SK-MEL-5 (cell line): ENCODE measurements at places on chromosomes 1 and 21. TPM values are rescaled to one million over a fixed set of nuclear protein-coding genes. Genes with fewer than 3 reads are reported as not detected.
A peak's percentile ranks its signal among the peaks of the same experiment; 100 is the strongest.

- no peak for DNase-seq
Measured at GRCh38 chr1:109664671-109665070, 3.2 kb upstream of the GSTM2 start.

GRCh38 chr1:198771563-198772153, 132.8 kb downstream of the PTPRC start:
- DNase-seq = peak; percentile 59

DNAH14 gene
- 74.1 and 85.4 TPM in 2 replicates for total RNA-seq

KRTAP25-1 gene
- not detected in 2 replicates for total RNA-seq

LENEP gene
- 0.48 and 1.2 TPM in 2 replicates for total RNA-seq

DNA sequence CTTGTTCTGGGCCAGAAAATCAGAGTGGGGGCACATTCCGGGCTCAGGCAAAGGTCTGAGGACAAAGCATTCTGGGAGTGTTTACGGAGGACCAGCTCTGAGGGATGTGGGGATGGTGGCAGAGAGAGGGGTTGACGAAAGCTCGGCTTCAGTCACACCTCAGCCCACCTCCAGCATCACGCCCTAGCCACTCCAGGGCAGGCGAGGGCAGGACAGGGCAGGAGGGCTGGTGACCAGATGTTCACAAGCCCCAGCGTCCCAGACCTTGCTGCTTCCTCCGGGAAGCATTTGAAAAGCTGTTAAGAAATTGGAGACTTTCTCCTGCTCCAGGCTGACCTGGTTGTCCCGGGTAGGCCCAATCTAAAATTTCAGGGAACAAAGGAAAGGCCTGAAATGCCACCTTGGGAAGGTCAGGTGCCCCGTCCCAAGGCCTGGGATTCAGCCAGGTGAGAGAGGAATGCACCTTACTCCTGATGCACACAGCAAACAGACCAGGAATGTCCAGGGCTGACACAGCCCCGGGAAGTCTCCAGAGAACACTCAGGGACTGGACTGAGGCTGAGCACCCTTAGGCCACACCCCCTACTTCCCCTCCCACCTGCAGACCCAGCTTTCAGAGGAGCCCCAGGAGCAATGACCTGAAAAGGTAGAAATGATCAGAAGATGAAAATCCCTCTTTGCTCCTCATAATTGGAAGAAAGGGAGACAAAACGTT, 71.9 kb upstream of the KLHDC7A start:
- no peak for DNase-seq

GREM2 gene
- total RNA-seq = 0.08 TPM in 2 replicates

DNA sequence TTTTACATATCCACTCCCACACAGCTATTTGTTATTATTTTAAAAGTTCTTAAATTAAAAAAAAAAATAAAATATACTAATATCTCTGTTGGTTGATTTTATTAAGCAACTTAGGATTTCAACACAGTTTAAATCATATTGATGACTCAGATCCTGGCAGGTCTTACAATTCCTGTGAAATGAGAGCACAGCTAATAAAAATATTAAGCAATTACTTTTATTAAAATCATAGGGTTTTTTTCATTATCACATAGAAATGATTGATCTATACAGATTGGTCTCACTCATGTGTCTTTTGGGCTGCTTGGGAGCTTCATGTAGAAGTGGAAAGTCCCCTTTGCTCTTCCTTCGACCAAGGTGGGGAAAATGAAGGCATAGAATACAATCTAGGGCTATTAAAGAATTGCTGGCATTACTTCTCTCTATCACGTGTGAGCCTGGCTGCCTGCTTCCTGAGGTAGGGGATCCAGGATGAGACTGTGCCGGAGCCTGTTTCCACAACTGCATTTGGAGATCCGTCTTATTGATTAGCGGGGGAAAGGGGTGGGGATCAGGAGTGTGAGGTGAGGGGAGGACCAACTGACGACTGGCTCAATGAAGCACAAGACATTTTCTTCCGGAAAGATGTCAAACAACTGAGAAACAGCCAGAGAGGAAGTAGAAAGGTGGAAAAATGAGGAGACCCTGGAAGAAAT, 858.0 kb downstream of the USP25 start:
- no peak for DNase-seq

GRCh38 chr1:29330856-29331255, 94.5 kb downstream of the PTPRU start:
- no peak for DNase-seq

GBP6 gene
- 0.08 and 0.18 TPM in 2 replicates for total RNA-seq

DNA sequence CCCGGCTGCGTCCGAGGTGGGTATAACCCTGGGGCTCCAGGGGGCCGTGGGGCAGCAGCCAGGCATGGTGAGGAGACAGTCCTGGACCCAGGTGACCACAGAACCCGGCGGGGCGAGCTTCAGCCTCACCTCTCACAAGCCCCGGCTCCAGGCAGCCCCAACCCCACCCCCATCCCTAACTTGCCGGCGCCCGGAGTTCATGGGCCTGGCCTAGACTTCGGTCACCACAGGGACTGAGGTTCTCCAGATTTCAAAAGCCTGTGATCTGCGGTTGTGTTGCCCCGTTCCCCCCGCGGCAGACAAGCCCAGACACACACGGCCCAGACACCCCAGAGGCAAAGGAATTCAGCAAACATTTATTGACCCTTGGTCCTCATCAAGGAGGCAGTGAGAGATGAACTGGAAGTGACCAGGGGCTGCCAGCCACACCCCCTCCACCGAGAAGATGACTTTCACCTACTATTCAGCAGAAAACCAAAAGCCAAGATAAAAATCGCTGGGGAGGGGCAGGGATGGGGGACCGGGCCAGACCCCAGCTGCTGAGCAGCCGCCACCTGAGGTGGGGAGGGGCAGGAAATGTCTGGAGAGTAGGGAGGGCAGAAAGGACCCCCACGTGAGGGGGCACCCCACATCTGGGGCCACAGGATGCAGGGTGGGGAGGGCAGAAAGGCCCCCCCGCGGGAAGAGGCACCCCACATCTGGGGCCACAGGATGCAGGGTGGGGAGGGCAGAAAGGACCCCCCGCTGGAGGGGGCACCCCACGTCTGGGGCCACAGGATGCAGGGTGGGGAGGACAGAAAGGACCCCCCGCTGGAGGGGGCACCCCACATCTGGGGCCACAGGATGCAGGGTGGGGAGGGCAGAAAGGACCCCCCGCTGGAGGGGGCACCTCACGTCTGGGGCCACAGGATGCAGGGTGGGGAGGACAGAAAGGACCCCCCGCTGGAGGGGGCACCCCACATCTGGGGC, 3.9 kb downstream of the HES4 start:
- no peak for DNase-seq

PAPPA2 gene
- total RNA-seq = 1.3 and 2.0 TPM in 2 replicates

GRCh38 chr1:175548774-175549173, 194.6 kb downstream of the TNR start:
- no peak for DNase-seq

WDR64 gene
- not detected in 2 replicates for total RNA-seq

DNA sequence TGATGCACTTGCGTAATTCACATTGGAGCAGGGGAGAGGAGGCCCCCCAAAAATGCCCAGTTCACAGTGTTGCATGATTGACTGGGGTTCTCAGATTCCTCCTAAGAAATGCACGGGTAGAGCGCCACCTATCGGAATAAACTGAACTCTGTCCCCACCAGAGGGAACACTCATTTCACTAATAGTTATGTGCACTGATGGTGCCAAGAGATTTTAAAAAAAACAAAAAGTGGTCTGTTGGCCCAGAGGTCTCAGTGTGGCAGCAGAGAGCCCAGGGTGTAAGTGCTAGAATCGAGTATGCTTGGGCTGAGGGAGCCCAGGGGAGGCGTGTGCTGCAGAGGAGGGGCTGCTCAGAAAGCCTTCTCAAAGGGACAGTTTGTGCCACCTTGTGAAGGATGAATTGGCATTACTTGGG, 6.9 kb downstream of the PINK1 start:
- peak; percentile 60 for DNase-seq

DNA sequence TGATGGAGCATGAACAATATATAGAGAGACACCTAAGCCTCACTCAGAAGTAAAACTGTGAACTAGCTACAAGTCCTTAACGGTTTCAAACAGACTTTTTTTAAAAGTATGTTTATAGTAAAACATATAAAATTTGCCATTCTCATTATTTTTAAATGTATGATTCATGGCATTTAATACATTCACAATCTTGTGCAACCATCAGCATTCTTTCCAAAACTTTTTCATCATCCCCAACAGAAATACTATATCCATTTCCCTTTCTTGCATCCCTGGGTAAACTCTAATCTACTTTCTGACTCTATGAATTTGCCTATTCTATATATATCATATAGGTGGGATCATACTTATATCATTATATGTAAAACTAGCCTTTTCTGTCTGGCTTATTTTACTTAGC, 25.5 kb downstream of the EVI5 start:
- no peak for DNase-seq

CYP4A11 gene
- total RNA-seq = not detected in 2 replicates

DNA sequence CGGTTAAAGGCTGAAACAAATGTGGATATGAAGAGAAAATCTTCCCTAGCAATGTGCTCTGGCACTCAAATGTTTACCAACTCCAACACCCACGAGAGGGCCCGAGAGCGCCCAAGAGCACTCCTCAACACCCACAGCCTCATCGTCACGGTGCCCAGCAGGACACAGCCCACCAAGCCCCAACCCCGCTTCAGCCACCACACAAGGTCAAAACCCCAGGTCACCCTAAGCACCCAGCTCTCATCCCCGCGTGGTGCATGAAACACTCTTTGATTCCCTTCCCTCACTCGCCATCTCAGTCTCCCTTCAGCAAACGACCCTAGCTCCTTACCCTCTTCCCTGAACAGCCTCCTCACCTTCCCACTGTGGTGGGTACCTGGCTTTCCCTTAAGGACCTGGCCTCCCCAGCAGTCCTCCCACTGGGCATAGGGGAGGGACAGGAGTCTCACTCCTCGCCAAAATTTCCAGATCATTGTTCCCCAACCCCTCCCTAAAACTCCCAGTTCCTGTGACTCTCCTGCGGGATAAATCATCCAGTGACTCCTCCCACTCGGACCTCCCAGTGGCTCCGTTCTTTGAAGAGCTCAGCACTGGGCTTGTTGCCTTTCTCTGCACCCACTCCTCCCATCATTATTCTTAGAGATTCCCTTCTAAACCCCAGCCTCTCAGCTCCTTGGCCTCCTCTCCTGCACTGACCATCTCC, 170.4 kb upstream of the SYT6 start:
- no peak for DNase-seq

UBL4B gene
- total RNA-seq = not detected in 2 replicates

ACTRT2 gene
- not detected in 2 replicates for total RNA-seq

GRCh38 chr1:162861625-162862024, 650 bp upstream of the CCDC190 start:
- no peak for DNase-seq

DNA sequence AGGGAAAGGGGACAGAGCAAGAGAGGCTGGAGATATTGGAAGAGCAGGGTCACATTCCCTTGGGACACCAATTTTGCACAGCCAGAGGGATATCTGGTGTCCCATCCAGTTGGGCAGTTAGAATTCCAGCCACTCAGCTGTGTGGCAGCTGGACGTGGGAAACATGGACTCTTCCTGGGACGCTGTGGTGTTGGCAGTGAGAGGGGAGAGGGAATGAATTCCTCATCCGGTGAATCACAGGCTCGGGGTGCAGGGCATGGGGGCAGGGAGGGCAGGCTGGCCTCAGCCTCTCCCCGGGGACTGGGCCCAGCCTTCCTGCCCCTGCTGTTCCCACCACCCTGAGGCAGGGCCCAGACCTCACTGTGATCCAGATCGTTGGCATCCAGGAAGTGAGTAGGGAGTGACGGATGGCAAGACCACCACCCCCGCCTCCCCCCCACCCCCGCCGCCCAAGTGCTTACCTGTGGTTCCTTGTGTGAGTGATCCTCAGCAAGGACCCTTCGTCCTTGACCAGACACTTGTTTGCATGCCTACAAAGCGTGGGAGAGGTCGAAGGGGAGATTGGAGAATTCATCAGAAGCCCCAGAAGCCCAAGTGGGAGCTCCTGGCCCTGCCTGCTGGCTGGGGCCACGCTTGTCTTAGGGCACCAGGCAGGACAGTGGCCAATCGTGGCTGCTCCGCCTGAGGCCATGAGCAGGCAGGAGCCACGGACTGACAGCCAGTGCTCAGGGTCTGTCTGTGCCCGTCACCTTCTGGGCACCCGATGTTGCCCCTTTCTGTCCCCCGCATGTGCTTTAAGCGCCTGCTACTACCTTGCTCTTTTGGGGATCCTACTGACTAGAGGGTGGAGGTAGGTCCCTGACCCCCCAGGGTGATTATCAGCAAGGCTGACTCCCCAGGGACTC, 8.7 kb downstream of the WNT3A start:
- DNase-seq = no peak

BPNT1 gene
- 30.1 and 33.4 TPM in 2 replicates for total RNA-seq

DNA sequence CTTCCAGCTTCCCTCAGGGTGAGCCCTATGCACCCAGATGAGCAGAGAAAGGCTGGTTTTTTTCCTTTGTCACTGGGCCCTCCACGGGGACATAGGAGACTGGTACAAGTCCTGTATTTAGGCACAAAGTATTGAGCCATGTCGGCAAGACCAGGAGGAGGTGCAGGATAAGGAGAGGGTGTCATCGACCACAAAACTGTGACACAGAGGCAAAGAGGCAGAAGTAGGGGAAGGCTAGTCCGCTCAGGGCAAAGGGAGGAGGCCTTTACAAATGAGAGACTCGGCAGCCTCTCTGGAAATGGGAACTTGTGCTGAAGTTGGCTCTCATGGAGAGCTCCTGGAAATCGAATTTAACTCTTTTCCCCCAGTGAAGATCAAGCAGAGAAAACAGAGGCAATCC, 70.7 kb upstream of the CAMK1G start:
- no peak for DNase-seq

CHAF1B gene
- 14.1 and 16.0 TPM in 2 replicates for total RNA-seq

DNA sequence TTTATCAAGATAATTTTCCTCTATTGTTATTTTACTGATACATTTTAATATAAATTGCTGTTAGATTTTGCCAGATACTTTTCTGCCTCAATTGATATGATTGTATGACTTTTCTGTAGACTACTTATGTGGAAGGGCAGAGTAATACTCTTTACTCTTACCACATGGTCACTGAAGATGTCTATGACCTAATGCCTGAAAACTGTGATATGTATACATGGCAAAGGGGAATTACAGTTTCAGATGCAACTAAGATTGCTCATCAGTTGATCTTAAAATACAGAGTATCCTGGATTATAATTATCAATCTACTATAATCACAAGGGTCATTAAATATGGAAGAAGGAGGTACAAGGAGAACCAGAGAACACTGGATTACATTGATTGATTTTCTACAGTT, 1528.0 kb downstream of the BRINP3 start:
- DNase-seq = no peak

DNA sequence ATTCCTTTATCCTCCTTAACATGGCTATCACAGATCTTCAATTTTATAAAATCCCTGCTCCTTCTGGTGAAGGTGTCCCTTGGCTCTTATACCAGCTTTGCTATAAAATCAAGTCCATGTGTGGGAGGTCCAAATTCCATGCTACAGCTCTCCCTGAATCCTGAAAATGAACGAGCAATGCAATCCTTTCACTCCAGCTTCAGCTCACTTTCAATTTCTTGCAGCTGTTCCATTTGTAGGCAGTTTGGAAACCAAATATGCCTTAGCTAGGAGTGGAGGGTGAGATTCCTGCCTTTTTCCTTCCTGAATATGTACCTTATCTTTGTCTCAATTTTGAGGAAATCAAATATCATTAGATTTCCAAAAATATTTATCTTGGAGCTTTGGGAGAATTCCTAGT, 402.6 kb downstream of the TTLL7 start:
- no peak for DNase-seq
